Vagina (tissue), 2 donors: ENCODE measurements at places on chromosomes 7 and 10. TPM values are rescaled to one million over a fixed set of nuclear protein-coding genes. Genes with fewer than 3 reads are reported as not detected.

The DRGX gene
- total RNA-seq, result not detected

- H3K27me3 ChIP-seq, result no peaks in the 10 kb centered on the region
- no peaks in the 10 kb centered on the region for H3K4me1 ChIP-seq
- no peak overlapping the region for H3K27ac ChIP-seq
- no peak overlapping the region for H3K4me3 ChIP-seq
- no peak for DNase-seq
Observed at GRCh38 chr7:148492157-148492860, 98.3 kb upstream of the C7orf33 start.

GRCh38 chr10:81215498-81215897 is 659.5 kb upstream of the NRG3 start:
- H3K4me1 ChIP-seq, result no peaks in the 10 kb centered on the region
- H3K4me3 ChIP-seq, result no peak overlapping the region
- no peak overlapping the region for H3K27ac ChIP-seq
- no peaks in the 10 kb centered on the region for H3K27me3 ChIP-seq
- H3K36me3 ChIP-seq, result no peaks in the 10 kb centered on the region

GRCh38 chr10:112353046-112353445 is 20.9 kb upstream of the ACSL5 start:
- no peaks in the 10 kb centered on the region for H3K4me1 ChIP-seq
- no peaks in the 10 kb centered on the region for H3K27me3 ChIP-seq
- no peak for DNase-seq
- no peak overlapping the region for H3K27ac ChIP-seq
- H3K4me3 ChIP-seq, result no peak overlapping the region

DNA sequence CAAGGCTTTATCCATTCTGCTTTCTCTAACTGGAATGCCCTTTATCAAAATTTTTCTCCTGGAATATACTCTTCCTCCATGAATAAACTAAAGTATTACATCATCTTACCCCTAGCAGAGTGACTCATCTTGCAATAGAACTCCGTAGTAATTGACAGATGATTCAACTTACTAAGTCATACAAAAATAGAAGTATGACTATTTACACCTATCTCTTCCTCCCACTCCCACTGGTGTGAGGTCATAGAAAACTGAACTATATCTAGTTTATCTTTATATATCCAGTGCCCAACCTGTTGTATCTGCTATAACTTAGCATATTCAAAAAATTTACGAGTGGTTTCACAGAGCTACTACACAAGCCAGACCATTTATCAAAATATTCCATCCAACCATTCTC is 26.1 kb downstream of the ABCB1 start:
- H3K4me1 ChIP-seq, result no peaks in the 10 kb centered on the region
- H3K36me3 ChIP-seq, result no peaks in the 10 kb centered on the region
- no peaks in the 10 kb centered on the region for H3K27me3 ChIP-seq
- H3K27ac ChIP-seq, result no peak overlapping the region
- DNase-seq, result no peak

The CPSF4 gene
- total RNA-seq, result 23.8 TPM

DNA sequence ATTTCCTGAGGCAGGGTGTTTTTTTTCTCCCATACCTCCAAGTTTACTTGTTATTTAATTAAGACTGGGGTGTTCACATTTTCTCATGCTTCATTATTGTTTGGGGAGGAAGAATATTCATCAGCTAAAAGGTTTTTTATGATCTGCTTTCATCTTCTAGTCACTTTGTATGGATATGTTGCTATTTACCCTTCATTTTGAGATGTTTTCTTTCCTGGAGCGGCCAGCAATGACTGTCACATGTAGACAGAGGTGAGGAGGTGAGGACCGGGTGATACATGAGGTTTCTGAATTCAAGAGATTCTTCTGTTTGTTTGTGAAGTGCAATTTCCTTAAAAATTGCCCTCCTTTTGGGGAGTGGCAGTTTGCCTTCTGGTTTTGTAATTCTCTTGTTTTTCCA is 261.8 kb upstream of the BMPER start:
- H3K36me3 ChIP-seq, result no peaks in the 10 kb centered on the region
- peaks cover 5% of the 10 kb centered on the region for H3K4me1 ChIP-seq
- no peak overlapping the region for H3K27ac ChIP-seq
- DNase-seq, result no peak
- H3K27me3 ChIP-seq, result no peaks in the 10 kb centered on the region
- H3K4me3 ChIP-seq, result no peak overlapping the region

The ZNF804B gene
- not detected for total RNA-seq

The CELF2 gene
- 54.3 TPM for total RNA-seq

GRCh38 chr10:123966896-123967231 is 75.3 kb upstream of the CPXM2 start:
- H3K27me3 ChIP-seq, result no peaks in the 10 kb centered on the region
- H3K4me1 ChIP-seq, result peaks cover 17% of the 10 kb centered on the region
- H3K4me3 ChIP-seq, result no peak overlapping the region
- H3K36me3 ChIP-seq, result no peaks in the 10 kb centered on the region
- H3K27ac ChIP-seq, result no peak overlapping the region
- DNase-seq, result no peak

DNA sequence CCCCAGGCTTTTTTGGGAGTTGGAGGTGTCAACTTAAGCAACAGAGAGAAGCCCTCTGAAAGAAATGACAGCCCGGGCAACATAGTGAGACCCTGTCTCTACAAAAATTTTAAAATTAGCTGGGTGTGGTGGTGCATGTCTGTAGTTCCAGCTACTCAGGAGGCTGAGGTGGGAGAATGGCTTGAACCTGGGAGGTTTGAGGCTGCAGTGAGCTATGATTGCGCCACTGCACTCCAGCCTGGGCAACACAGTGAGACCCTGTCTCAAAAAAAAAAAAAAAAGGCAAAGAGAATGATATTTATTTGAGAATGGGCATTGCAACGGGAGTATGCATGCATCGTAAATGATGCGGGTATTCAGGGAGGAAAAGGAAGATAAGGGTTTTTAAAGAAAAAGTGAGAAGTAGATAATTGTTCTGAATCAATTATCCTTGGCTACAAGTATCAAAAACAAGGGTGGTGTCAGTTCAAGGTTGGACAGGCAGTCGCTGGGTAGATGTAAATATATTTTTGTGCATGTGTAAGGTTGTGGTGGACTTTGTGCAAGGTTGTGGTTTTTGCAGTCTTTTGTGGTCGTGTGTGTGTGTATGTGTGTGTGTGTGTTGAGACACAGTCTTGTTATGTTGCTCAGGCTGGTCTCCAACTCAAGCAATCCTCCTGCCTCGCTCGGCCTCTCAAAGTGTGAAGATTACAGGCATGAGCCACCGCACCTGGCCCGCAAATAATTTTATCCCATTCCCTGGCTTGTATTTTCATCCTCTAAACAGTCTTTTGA is 65.6 kb downstream of the COL26A1 start:
- no peaks in the 10 kb centered on the region for H3K27me3 ChIP-seq
- no peak overlapping the region for H3K4me3 ChIP-seq
- H3K27ac ChIP-seq, result no peak overlapping the region

DNA sequence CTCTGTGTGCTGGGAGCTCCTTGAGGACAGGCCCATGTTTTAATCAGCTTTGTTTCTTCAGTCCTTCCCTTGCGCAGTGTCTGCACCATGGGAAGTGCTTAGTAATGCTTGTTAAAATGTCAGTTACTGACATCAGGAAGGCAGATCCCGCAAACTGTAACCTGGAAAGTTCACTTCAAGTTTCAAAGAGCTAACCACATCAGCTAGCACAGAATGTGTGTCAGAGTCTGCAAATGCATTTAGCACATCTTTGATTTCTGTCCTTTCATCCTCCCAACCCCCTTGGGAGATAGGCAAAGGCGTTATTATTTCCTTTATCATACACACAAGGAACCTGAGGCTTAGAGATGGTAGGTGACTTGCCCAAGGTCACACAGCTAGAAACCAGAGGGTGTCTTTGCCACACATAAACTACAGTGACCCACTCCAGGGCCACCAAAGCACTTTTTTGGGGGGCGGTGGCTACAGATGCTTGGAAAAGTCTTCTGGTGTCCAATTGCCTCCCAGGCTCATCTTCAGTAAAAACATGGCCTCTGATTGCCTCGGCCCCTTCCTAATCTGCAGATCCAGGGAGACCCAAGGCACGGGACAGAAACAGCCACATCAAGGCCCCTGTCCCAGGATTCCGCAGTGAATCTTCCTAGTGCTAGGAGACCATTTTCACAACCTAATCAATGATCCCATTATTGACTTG is 116.2 kb upstream of the GPR26 start:
- H3K4me3 ChIP-seq, result no peak overlapping the region
- H3K4me1 ChIP-seq, result no peaks in the 10 kb centered on the region
- no peak overlapping the region for H3K27ac ChIP-seq
- H3K36me3 ChIP-seq, result no peaks in the 10 kb centered on the region
- H3K27me3 ChIP-seq, result no peaks in the 10 kb centered on the region
- DNase-seq, result peak; percentile 78

DNA sequence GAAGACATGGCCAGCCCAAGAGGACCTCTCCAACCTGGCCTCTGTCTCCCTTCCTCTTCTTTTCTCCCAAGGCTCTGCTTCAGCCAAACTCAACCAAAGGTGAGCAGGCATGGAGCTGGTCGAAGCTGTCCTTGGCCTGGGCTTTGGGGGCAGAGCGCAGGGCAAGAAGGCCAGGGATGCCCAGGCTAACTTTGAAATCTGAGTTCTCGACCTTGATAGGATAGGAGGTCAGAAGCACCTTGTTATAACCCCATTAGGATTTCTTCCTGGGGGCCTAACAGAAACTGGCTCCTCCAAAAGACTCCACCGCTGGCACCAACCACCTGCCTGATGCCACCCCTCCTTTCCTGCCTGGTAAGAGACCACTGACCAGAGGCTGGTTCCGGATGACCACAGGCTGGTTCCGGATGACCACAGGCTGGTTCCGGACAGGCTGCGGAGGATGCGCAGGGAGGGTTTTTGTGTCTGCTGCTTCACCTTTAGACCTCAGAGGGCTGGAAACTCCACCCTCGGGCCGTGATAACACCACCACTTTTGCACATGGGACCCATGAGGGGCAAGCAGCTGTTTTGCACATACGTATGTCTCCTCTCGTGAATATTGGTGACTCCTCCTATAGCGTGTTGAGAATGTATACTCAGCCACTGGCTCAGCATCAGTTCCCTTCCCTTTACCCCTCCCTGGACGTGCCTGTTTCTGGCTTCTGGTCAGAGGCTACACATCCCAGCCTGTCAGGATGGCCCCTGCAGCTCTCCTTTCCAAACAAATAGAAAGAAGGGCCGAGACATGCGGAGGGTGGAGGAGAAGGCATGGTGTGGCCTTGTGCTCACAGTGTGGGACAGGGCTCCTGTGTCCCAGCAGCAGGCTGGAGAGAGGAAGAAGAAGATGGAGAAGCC is 140.1 kb downstream of the DNAJB6 start:
- no peaks in the 10 kb centered on the region for H3K36me3 ChIP-seq
- DNase-seq, result no peak
- no peak overlapping the region for H3K4me3 ChIP-seq
- no peaks in the 10 kb centered on the region for H3K4me1 ChIP-seq
- H3K27me3 ChIP-seq, result no peaks in the 10 kb centered on the region
- H3K27ac ChIP-seq, result no peak overlapping the region

DNA sequence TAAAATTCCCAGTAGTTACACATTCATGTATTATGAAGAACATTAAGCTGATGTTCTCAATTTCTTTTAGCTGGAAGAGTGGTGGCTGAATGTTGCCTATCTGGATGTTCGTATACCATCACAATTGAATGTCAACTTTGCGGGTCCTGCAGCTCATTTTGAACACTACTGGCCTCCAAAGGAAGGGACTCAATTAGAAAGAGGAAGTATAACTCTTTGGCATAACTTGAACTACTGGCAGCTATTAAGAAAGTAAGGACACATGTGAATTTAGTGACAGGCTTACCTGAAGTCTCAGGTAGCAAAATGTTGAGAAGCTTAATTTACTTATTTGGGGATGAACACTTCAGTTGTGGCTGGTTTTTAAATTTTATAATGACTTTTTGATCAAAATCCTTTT is 15.9 kb downstream of the CROT start:
- no peak overlapping the region for H3K27ac ChIP-seq
- H3K4me1 ChIP-seq, result no peaks in the 10 kb centered on the region
- peaks cover 7% of the 10 kb centered on the region for H3K36me3 ChIP-seq
- no peak for DNase-seq
- no peaks in the 10 kb centered on the region for H3K27me3 ChIP-seq

DNA sequence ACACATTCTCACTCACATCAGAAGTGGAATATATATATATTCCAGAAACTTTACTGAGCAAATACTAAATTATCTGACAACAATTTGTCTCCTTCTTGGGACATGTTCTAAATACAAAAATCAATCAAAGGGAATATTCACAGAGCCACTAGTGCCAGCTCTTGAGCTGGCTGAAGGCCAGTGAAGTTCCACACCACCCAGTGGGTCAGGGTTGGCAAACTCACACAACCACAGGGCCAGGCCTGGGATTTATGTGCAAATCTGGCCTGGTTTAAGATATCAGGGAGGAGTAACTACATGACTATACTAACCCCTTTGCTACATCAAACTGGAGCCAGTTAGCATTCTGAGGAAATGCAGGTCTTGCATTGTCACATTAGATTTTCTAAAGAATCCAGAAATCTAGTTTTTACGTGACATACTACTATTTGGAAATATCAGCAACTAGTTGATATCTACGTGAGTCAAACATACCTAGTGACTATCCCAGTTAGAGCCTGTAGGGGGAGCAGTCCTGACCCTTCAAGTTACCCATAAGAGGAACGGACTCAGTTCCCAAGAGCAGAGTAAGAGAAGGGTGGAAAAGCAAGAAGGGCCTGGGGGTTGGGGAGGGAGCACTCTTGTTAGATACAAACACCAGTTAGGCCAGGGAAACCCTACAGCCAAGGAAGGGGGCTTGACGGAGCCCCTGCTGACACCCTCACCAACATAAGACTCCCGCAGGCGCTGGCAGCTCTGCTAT is 600.4 kb downstream of the KCNMA1 start:
- no peak overlapping the region for H3K27ac ChIP-seq
- H3K4me1 ChIP-seq, result no peaks in the 10 kb centered on the region
- DNase-seq, result no peak
- no peaks in the 10 kb centered on the region for H3K36me3 ChIP-seq

- DNase-seq, result no peak
- H3K27me3 ChIP-seq, result no peaks in the 10 kb centered on the region
- H3K4me1 ChIP-seq, result peaks cover 13% of the 10 kb centered on the region
- no peak overlapping the region for H3K4me3 ChIP-seq
- H3K27ac ChIP-seq, result no peak overlapping the region
- H3K36me3 ChIP-seq, result no peaks in the 10 kb centered on the region
Observed at GRCh38 chr7:44267178-44267577, 58.2 kb downstream of the CAMK2B start.

GRCh38 chr7:150332852-150333635 is 8.4 kb downstream of the RARRES2 start:
- H3K4me3 ChIP-seq, result no peak overlapping the region
- peak overlapping the region; percentile 90 for H3K27ac ChIP-seq
- H3K4me1 ChIP-seq, result peaks cover 21% of the 10 kb centered on the region
- no peaks in the 10 kb centered on the region for H3K36me3 ChIP-seq
- DNase-seq, result no peak

The ALOX5 gene
- total RNA-seq, result 22.8 TPM

The KLHDC10 gene
- 13.5 TPM for total RNA-seq

GRCh38 chr10:100347568-100348195 is 649 bp downstream of the SCD start:
- peak overlapping the region; percentile 82 for H3K27ac ChIP-seq
- H3K36me3 ChIP-seq, result no peaks in the 10 kb centered on the region
- H3K4me1 ChIP-seq, result peaks cover 25% of the 10 kb centered on the region

The CYP2W1 gene
- total RNA-seq, result 2.0 TPM

- no peaks in the 10 kb centered on the region for H3K27me3 ChIP-seq
- H3K4me3 ChIP-seq, result no peak overlapping the region
- H3K36me3 ChIP-seq, result no peaks in the 10 kb centered on the region
- H3K4me1 ChIP-seq, result no peaks in the 10 kb centered on the region
- DNase-seq, result no peak
Observed at GRCh38 chr7:100667331-100668068, 6.0 kb upstream of the GNB2 start.
